ENCODE measurements at places on chromosomes 4 and X. TPM values are rescaled to one million over a fixed set of nuclear protein-coding genes. Genes with fewer than 3 reads are reported as not detected.

GRCh38 chr4:3399277-3400194 is 42.2 kb upstream of the HGFAC start:
- peak; percentile 33 for DNase-seq

DNA sequence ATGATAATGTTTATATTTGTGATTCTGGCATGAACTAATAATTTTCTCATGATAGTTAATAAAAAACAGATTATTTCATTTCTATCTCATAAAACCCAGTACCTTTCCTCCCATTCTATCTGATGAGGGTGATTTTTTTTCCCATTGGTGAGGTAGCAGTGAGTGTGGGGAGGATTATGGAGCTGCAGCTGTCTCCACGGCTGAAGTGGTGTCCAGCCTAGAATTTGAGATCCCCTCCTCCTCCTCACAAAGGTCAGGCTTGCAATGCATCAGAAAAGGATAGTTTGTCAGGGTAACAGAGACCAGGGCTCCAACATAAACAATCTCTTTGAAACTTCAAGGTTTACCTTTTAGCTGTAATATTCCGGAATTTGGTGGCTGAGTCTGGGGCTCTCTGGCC is 60.9 kb downstream of the C4orf51 start:
- DNase-seq, result no peak

- DNase-seq, result no peak
Measured at GRCh38 chr4:95093460-95093859, 335.7 kb downstream of the BMPR1B start.

DNA sequence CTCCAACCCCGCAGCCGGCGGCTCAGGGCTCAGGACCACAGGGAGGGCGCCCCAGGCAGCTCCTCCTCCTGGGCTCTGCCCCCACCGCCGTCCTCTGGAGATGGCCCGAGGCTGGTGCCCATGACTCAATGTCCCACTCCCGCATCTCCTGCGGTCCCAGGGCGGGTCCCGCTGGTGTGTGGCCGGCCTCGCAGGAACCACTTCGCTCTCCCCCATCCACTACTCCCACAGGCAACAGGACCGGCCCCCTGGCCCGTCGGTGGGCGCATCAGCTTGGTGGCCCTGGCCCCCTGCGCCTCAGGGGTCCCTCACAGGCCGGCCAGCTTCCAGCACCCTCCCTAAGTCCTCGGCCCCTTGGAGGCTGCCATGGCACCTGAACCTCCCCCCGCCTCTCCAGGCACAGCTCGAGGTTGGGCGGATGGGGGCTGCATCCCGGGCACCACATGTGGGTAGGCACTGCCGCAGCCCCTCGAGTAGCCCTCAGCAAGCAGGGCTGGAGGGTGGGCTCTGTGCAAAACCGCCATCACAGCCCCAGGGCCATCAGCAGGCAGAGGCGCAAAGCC is 22.8 kb upstream of the SPON2 start:
- peak; percentile 43 for DNase-seq

- no peak for DNase-seq
Measured at GRCh38 chrX:41133551-41133950, 48.3 kb downstream of the USP9X start.

DNA sequence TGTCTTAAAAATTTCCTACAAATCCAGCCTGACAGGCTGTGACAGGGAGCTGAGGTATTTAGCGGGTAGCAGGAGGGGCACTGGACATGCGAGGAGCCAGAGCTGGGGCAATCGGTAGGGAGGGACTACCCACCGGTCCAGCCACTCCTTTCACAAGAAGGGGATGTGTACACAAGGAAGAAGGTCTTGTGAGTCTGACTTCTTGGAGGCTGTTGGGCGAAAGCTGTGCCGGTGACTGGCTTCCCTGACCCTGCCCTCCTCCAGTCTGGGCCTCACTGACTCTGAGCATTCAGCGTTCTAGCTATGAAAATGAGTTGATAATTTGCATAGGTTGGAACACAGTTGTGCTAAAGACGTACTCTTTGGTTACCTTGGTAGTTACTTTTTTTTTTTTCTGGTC is 12.7 kb upstream of the CXCL8 start:
- no peak for DNase-seq

GRCh38 chr4:75786938-75787337 is 62.6 kb downstream of the USO1 start:
- no peak for DNase-seq

- no peak for DNase-seq
Measured at GRCh38 chrX:115388879-115389278, 99.4 kb downstream of the LUZP4 start.

- no peak for DNase-seq
Measured at GRCh38 chr4:119105605-119106004, 30.0 kb upstream of the MYOZ2 start.

Gene CEP135
- 1.6 TPM for polyA plus RNA-seq

Gene INTS6L
- polyA plus RNA-seq, result 2.0 TPM

Gene GAGE12H
- not detected for polyA plus RNA-seq

Gene IDUA
- polyA plus RNA-seq, result 32.1 TPM

Gene SMPX
- not detected for polyA plus RNA-seq

Gene DDIT4L
- polyA plus RNA-seq, result 2.1 TPM

Gene PLAC1
- polyA plus RNA-seq, result 72.3 TPM
